Endothelial cell (in vitro differentiated cells): ENCODE measurements at places on chromosomes 12 and 14.
A peak's percentile ranks its signal among the peaks of the same experiment; 100 is the strongest.

- H3K27me3 ChIP-seq: no peaks in the 10 kb centered on the region
- no peak overlapping the region for H3K4me3 ChIP-seq
- H3K36me3 ChIP-seq: peaks cover 4% of the 10 kb centered on the region
- no peak for DNase-seq
- H3K4me1 ChIP-seq: no peaks in the 10 kb centered on the region
These were observed 151.5 kb downstream of the AACS start for GRCh38 chr12:125216756-125217155.

- H3K27me3 ChIP-seq: no peaks in the 10 kb centered on the region
- H3K27ac ChIP-seq: no peak overlapping the region
- H3K4me1 ChIP-seq: no peaks in the 10 kb centered on the region
- H3K4me3 ChIP-seq: no peak overlapping the region
- H3K36me3 ChIP-seq: no peaks in the 10 kb centered on the region
- DNase-seq: no peak
These were observed 275.4 kb downstream of the TRHDE start for GRCh38 chr12:72547573-72547972.

DNA sequence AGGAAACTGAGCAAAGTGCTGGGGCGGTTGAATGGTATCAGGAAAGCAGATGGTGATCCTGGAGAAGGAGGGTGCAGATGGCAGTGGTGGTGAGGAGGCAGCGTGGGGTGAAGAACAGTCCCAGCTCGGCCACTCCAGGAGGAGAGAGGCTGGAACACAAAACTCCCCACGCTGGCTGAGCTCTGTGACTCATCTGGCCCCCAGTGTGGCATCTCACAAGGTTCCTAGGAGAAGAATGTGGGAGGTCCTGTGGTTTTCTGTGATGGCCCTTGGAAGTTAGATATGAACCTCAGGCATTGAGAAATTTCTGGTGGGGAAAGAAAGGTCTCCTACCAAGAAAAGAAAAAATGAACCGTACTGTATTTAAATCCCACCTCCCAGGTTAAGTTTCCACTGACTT, 8.0 kb upstream of the NRXN3 start:
- no peak overlapping the region for H3K4me3 ChIP-seq
- no peaks in the 10 kb centered on the region for H3K36me3 ChIP-seq
- no peaks in the 10 kb centered on the region for H3K27me3 ChIP-seq

DNA sequence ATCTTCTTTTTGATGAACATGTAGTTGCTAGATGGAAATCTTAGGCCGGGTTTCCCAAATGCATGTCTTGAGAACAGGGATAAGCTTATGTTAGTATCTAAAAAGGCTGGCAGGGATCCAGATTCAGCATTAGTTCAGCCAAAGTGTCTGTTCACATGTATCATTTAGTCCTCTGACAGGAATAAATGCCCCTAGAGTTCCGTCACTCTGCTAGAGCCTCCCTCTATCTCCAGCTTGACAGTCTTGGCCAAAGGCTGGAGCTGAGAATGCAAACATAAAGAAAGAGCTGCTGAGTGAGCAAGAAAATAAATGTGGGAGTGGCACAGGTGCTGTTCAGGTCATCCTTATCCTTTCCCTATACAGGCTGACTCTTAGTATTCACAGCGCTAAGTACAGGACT, 13.8 kb upstream of the NELL2 start:
- H3K4me3 ChIP-seq: no peak overlapping the region
- no peaks in the 10 kb centered on the region for H3K36me3 ChIP-seq
- no peaks in the 10 kb centered on the region for H3K27me3 ChIP-seq
- no peaks in the 10 kb centered on the region for H3K4me1 ChIP-seq
- no peak for DNase-seq

GRCh38 chr12:60148109-60148508, 552.3 kb downstream of the SLC16A7 start:
- no peak overlapping the region for H3K4me3 ChIP-seq
- H3K36me3 ChIP-seq: no peaks in the 10 kb centered on the region
- peaks cover 7% of the 10 kb centered on the region for H3K4me1 ChIP-seq
- H3K27ac ChIP-seq: no peak overlapping the region

DNA sequence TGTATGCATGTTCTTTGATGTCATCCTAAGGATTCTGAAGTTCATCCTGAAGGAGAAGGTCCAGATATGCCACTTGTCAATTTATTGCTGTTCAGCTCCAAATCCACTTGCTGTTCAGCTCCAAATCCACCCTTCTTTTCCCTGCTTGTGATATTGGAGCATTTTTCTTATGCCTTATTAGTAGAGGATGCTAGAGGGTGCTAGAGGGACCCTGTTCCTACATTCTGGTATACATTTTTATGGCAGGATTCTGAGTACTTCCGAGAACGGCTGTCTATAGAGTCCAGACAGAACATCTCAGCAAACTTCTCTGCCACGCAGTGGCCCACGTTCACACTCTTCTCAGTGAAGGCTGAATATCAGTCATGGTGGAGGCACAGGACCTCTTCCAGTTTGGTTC, 406.7 kb downstream of the NOVA1 start:
- no peak for DNase-seq
- no peak overlapping the region for H3K27ac ChIP-seq
- H3K4me3 ChIP-seq: no peak overlapping the region
- H3K4me1 ChIP-seq: no peaks in the 10 kb centered on the region
- H3K27me3 ChIP-seq: peaks cover 4% of the 10 kb centered on the region

- no peaks in the 10 kb centered on the region for H3K27me3 ChIP-seq
- H3K36me3 ChIP-seq: no peaks in the 10 kb centered on the region
- no peak for DNase-seq
- H3K4me1 ChIP-seq: no peaks in the 10 kb centered on the region
- H3K4me3 ChIP-seq: no peak overlapping the region
These were observed 155.7 kb upstream of the PDZRN4 start for GRCh38 chr12:41032386-41032785.

GRCh38 chr14:34078117-34078743, 127.4 kb upstream of the EGLN3 start:
- no peak overlapping the region for H3K4me3 ChIP-seq
- no peaks in the 10 kb centered on the region for H3K36me3 ChIP-seq
- H3K27ac ChIP-seq: no peak overlapping the region

GRCh38 chr14:75162631-75163030, 13.8 kb downstream of the TMED10 start:
- H3K27me3 ChIP-seq: no peaks in the 10 kb centered on the region
- H3K4me3 ChIP-seq: no peak overlapping the region
- no peak overlapping the region for H3K27ac ChIP-seq
- peaks cover 14% of the 10 kb centered on the region for H3K4me1 ChIP-seq
- no peak for DNase-seq

GRCh38 chr14:38257507-38257906, 1.6 kb upstream of the CLEC14A start:
- peaks cover 13% of the 10 kb centered on the region for H3K4me1 ChIP-seq
- no peaks in the 10 kb centered on the region for H3K36me3 ChIP-seq
- peaks cover 6% of the 10 kb centered on the region for H3K27me3 ChIP-seq
- H3K4me3 ChIP-seq: no peak overlapping the region
- no peak for DNase-seq

- H3K4me1 ChIP-seq: peaks cover 3% of the 10 kb centered on the region
- no peaks in the 10 kb centered on the region for H3K27me3 ChIP-seq
- no peak overlapping the region for H3K27ac ChIP-seq
- no peaks in the 10 kb centered on the region for H3K36me3 ChIP-seq
These were observed 22.9 kb upstream of the DHRS7 start for GRCh38 chr14:60188115-60188514.

GRCh38 chr14:68408680-68409079, 384.2 kb downstream of the ZFP36L1 start:
- DNase-seq: no peak
- no peak overlapping the region for H3K4me3 ChIP-seq
- no peak overlapping the region for H3K27ac ChIP-seq
- H3K4me1 ChIP-seq: peaks cover 22% of the 10 kb centered on the region

GRCh38 chr12:113222730-113223531, 1.7 kb downstream of the TPCN1 start:
- DNase-seq: no peak
- no peak overlapping the region for H3K4me3 ChIP-seq
- H3K36me3 ChIP-seq: no peaks in the 10 kb centered on the region
- peaks cover 1% of the 10 kb centered on the region for H3K27me3 ChIP-seq

DNA sequence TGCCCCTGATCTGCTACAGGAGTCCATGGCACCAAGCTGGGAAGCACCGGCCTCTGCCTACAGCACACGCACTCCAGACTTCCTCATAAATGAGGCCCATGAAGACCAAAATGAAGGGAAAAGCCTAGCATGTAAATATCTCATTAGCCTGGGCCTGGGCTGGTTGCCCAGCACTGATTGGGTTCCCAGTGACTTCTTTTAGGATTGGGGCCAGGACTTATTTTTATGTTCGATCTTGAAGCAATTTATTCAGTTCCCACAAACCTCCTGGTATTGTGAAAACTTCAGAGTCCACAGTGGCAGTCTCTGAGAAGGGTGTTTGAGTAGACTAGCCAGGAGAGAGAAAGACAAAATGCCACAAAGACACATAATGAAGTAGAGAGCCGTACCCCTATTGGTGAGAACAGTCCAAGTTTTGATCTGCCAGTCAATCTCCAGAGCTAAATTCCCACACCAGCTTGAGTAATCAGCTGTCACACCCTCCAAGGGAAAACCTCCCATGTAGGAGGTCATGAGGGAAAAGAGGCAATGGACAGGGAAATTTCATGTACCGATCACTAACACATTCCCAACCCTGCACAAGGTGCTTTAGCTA, 78.2 kb downstream of the PHLDA1 start:
- H3K4me3 ChIP-seq: no peak overlapping the region
- DNase-seq: no peak
- H3K36me3 ChIP-seq: no peaks in the 10 kb centered on the region
- H3K27ac ChIP-seq: peak overlapping the region; percentile 61
- H3K4me1 ChIP-seq: peaks cover 30% of the 10 kb centered on the region

- peaks cover 11% of the 10 kb centered on the region for H3K27me3 ChIP-seq
- H3K36me3 ChIP-seq: peaks cover 4% of the 10 kb centered on the region
- H3K27ac ChIP-seq: no peak overlapping the region
- DNase-seq: no peak
- H3K4me1 ChIP-seq: peaks cover 9% of the 10 kb centered on the region
These were observed 3.8 kb upstream of the YBX3 start for GRCh38 chr12:10726945-10727344.

DNA sequence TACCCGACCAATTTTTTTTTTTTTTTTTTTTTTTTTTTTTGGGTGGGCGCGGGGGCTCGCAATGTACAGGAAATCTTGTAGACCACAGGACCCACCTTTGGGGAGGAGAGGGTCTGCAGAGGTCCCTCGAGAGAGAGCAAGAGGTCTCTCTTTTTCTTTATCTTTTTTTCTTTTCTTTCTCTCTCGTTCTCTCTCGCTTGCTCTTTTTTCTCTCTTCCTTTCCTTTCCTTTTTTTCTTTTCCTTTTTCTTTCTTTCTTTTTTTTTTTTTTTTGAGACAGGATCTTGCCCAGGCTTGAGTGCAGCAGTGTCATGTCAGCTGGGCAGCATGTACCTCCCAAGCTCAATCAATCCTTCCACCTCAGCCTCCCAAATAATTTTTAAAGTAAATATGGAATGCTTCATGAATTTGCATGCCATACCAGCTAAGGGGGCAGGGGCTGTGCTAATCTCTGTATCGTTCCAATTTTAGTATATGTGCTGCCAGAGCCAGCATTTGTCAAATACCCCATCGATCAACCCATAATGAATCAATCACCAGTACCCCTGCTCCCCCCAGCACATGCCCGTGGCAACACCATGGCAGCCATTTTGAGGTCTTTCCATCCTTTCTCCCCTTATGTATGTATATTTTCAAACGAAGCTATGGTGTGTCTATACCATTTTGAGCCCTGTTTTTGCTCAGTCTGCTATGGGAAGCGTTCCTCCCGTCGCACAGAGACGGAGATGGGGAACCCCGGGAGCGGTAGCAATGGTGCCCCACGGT, 9.3 kb downstream of the PAPLN start:
- H3K36me3 ChIP-seq: no peaks in the 10 kb centered on the region
- DNase-seq: no peak
- H3K4me3 ChIP-seq: peak overlapping the region; percentile 69
- H3K27ac ChIP-seq: no peak overlapping the region
- peaks cover 6% of the 10 kb centered on the region for H3K4me1 ChIP-seq

DNA sequence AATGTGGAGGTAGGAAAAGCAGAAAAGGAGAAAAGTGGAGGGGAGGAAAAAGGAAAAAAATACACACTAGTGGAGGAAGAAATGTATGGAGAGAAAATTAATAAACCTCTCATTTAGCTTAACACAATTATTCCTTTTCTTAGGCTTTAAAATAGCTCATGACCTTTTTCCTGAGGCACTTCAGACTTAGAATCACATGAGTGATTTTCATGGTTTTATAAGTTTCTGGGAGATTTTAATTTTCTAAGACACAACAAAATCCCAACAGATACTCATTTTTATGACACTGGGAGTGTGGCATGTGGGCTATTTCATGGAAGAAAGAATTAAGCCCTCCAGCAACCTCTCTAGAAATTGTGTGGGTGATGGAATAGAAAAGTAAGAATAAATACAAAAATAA, 214.7 kb downstream of the CPNE8 start:
- H3K27ac ChIP-seq: no peak overlapping the region
- no peak overlapping the region for H3K4me3 ChIP-seq
- DNase-seq: no peak
- H3K4me1 ChIP-seq: no peaks in the 10 kb centered on the region
- peaks cover 3% of the 10 kb centered on the region for H3K36me3 ChIP-seq

- H3K36me3 ChIP-seq: peaks cover 60% of the 10 kb centered on the region
- no peaks in the 10 kb centered on the region for H3K4me1 ChIP-seq
- H3K4me3 ChIP-seq: peak overlapping the region; percentile 8
- no peak for DNase-seq
- H3K27me3 ChIP-seq: peaks cover 8% of the 10 kb centered on the region
- no peak overlapping the region for H3K27ac ChIP-seq
These were observed 56.9 kb downstream of the HSP90AA1 start for GRCh38 chr14:102029956-102030355.

- peaks cover 2% of the 10 kb centered on the region for H3K27me3 ChIP-seq
- H3K4me3 ChIP-seq: no peak overlapping the region
- peaks cover 16% of the 10 kb centered on the region for H3K4me1 ChIP-seq
- DNase-seq: no peak
These were observed 231.0 kb upstream of the HMGA2 start for GRCh38 chr12:65593239-65593701.

DNA sequence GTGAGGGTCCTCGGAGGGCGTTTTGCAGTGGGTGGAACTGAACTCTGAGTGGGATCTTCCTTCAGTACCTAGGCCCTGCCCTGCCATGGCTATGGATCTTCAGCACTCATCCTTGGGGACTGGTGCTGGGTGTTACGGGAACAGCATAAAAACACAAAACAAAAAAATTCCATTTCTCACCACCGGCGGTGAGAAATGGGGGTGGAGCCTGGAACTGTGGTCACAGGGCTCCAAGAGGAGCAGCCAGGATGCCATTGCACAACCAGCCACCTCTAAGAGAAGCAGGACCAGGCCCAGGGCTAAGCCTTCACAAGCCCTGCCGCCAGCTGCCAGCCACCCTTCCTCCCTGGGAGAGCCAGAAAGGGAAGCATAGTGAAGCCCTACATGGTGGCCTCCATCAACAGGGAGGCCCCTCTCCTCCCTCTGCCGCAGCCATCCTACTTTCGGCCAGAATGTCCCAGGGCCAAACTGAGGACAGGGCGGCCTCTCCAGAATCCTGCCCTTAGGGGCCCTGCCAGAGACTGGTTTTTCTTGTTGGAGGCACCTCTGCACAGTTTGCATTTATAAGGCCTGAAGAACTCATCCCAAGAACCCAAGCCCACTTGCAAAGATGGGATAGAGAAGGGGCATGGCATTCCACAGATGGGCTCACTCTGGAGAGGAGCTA, 76.5 kb downstream of the VCPKMT start:
- no peak for DNase-seq
- H3K36me3 ChIP-seq: no peaks in the 10 kb centered on the region
- no peak overlapping the region for H3K4me3 ChIP-seq
- H3K27ac ChIP-seq: no peak overlapping the region
